ENCODE measurements at places on chromosomes 3 and 15.

GRCh38 chr3:85360742-85361387, 402.1 kb downstream of the CADM2 start:
- peak; percentile 42 for DNase-seq

DNA sequence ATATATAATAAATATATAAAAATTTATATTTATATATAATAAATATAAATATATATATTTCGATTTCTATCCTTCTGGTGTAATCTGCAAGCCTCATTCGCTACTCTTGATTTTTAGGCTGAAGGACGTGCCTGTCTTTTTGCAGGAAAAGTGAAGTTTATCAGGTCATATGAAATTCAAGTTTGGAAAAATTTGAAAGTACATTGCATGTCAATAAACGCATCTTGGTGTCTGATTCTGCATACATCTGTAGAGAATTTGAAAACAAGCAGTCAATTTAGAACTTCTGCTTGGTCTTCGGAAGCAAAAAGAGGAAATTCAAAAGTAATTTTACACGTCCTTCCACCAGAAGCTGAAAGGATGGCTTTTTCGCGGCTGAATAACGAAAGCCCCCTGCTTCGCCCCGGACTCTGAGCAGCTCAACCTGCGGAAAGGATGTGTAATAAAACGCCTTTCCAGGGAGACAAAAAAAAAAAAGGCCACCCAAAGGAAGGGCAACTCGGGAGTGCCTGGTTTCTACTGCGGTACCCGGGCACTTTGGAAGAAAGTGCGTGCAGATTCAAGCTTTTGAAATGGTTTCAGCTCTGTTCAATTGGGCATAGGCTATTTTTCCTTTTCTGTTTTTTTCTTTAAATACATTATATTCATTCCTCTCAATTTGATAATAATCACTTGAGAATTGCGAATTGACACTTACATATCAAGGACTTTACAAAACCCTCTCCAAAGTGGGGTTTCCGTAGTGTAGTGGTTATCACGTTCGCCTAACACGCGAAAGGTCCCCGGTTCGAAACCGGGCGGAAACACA, 1.5 kb upstream of the MYNN start:
- peak; percentile 97 for DNase-seq

- no peak for DNase-seq
Measured at GRCh38 chr15:60255390-60255789, 142.4 kb downstream of the ANXA2 start.

DNA sequence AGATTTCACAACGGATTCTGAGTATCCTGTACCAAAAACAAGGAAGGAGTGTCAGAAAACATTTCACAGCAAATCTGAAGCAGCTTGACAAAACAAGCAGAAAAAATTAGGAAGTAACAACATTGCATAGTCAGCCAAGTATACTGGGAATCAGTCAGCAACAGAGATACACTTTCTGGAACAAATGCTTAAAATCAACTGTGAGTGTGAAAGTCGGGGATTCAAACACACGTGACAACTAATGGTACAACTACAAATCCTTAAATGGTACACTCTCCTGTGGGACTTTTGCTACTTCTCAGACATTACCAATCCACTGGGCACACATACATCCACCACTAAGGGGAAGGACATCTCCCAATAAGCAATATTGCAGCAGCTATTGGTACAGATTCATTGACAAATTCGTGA, 296.6 kb upstream of the MME start:
- DNase-seq = no peak

DNA sequence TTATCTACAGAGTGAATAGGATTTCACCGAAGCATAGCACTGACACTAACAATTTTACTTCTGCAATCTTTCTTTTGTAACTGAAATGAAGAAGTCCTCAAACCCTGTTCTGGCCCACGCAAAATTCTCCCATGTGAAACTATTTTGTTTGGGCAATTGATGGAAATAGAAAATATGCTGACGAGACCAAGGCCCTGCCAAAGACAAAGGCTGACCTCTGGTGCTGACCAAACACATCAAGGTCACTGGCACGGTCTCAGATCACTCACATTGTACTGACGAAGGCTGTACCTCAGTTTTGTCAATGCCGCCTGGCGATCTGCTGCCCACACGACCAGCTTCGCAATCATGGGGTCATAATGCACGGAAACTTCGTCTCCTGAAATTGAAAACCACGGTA, 58.4 kb upstream of the DCUN1D1 start:
- no peak for DNase-seq

DNA sequence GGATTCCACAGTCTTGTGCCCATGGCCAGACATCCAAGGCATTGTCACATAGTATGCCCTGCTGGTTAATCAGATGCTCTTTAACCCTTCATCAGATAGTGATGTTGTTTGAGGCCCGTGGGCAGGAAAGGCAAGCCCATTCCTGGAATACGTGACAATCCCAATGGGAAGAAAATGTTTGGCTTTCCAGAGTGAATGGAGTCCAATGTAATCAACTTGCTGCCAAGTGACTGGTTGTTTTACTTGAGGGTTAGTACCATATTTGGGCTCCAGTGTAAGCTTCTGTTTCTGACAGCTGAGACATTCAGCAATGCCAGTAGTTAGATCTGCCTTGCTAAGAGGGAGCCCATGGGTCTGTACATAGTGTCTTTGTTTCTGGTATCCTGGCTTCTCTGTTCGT, 31.3 kb downstream of the RPL39L start:
- DNase-seq = no peak

DNA sequence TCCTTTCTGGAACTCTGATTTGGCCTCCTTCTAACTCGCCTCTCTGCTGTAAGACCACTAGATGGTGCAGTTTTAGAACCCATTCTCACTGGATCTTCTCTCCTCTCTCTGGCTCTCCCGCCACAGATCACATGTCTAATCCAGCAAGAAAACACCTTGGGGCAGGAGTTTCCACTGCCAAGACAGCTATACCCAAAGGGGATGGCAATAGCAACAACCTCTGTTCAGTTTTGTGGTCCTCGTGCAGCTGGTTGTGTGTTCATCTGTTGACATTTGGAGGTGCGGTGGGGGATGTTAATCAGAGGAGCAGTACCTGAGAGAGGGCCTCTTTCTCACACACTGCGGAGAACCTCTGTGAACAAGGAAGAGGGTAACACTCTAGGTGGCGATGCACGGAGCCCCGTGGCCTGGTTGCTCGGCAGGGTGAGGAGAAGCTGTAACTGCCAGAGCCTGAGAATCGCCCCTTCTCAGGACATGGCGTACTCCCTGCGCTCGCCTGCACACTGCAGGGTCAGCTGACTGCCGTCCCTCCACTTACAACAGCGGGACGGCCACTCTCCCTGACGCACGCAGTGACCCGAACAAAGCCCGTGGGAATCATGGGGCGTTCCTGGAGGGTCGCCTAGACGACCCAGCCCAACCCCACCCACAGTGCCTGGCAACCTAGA, at the start of gene TEX55:
Gene TEX55 (plus strand): TSS at position 666 of the 668 bp plus-strand sequence. CDS start 25 bp downstream, outside the sequence.
- no peak for DNase-seq

- no peak for DNase-seq
Measured at GRCh38 chr3:12578742-12579141, 21.9 kb downstream of the MKRN2 start.

- DNase-seq = no peak
Measured at GRCh38 chr3:195247863-195248189, 23.1 kb downstream of the XXYLT1 start.

GRCh38 chr3:184552296-184552695, 9.3 kb upstream of the EPHB3 start:
- DNase-seq = no peak

GRCh38 chr3:124504332-124505059, 225.8 kb upstream of the UMPS start:
- no peak for DNase-seq

DNA sequence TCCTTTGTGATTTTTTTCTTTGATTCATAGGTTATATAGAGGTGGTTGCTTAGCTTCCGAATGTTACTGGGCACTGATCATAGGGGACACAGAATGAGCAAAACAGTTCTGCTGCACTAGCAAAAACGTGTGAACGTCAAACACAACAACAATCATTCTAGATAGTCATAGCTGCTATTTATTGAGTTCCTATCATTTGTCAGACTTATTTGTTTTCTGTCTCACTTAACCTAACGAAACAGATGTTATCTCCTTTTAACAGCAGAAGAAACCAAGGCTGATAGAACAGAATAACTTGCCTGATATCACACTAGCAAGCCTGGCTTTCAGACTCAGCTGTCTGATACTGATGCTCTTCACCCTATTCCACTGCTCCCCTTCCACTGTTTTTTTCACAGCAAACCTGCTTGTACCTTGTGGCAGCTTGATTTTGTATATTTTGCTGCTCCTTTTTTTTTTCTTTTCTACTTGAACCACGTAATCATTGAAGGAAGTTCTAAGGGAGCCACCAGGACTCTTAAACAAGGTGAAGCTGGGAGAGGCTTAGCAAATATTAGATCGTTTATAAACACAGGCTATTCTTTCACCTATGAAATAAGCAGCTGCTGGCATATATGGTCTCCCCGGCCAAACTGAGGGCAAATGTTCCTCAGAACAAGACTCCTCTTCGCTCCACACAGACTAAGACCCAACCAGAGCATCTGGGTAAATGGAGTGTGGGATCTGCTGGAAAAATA, 78.8 kb downstream of the MCF2L2 start:
- no peak for DNase-seq

All from SK-N-MC (cell line).